H1 (cell line): ENCODE measurements at places on chromosomes 7 and 10.

GRCh38 chr10:107741971-107742370, 577.5 kb upstream of the SORCS1 start:
- no peaks in the 10 kb centered on the region for H3K36me3 ChIP-seq
- no peak overlapping the region for H3K27ac ChIP-seq
- DNase-seq: no peak
- no peak overlapping the region for H3K4me3 ChIP-seq

DNA sequence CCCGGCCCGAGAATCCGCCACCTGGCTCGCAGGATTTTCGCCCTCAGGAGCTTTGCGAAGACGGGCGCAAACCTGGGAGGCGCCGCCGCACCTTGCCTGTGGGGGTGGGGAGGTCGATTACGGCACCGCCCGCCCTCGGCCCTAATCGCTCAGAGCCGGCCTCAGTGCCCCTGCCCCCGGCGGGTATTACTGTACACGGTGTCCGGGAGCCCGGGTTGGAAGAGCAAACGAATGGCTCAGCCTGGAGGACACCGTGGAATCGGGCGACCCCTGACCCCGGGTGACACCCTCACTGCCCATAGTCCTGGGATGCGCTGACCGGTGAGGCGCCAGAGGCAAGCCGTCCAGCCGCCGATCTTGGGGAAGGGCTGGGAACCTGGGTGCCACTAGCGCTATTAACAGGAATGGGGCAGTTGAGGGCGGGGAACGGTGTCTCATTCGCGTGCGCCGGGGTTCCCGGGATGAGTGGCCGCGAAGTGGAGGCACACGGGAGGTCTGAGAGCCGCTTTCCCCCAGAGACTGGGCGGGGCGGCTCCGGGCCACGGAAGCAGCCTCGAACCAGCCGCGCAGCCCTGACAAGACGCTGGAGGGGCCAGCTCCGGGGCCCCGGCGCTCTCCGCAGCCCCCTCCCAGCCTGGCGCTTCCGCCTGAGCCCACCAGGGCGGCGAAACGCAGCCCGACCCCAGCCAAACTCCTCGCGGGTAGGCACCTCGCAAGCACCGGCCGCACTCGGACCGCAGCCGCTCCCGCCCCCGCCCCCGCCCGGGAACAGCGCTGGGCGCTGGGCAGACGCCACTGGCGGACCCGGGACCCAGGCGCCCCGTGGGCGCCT, 167.5 kb downstream of the NRF1 start:
- H3K27me3 ChIP-seq: peaks cover 42% of the 10 kb centered on the region
- peaks cover 62% of the 10 kb centered on the region for H3K4me1 ChIP-seq
- no peak overlapping the region for H3K27ac ChIP-seq
- no peak for DNase-seq
- peak overlapping the region; percentile 59 for H3K4me3 ChIP-seq

GRCh38 chr7:132966754-132967469, 115.0 kb downstream of the CHCHD3 start:
- H3K27me3 ChIP-seq: no peaks in the 10 kb centered on the region
- H3K36me3 ChIP-seq: no peaks in the 10 kb centered on the region
- H3K4me3 ChIP-seq: no peak overlapping the region
- no peak for DNase-seq

DNA sequence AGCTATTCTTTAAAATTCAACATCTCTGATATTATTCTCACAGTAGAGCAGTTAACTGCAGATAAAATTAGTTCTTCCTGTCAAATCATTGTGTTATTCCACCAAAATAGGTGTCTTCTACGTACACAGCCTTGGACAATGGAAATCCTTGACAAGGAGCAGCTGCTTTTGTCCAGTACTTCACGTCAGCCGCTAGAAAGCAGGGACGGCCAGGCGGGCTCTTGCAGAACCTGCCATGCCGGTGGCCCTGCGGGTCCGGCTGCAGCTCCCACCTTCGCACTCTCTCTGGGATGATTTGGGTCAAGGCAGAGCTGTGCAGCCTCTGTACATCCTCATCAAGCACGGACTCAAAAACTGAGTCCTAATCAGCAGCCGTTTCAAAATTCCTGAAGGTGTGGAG, 2.2 kb upstream of the FOXI2 start:
- H3K27ac ChIP-seq: no peak overlapping the region
- H3K4me1 ChIP-seq: peaks cover 23% of the 10 kb centered on the region

DNA sequence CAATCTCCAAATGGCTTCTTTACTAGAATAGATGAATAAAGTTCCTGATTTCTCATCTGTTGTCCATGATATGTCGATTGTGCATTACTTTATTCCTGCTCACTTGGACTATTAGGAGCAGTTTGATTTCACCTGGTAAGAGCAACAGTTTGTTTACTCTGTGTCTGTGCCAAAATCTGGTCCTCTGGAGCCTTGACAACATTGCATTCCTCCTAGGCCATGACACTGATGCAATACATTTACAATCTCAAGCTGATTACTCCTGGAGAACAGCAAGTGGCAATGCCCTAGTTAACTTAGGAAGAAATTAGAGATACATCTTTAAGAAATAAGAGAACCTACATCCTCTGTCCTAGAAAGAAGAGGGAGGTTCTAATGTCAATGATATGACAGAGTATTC, 71.8 kb downstream of the SGCE start:
- H3K4me1 ChIP-seq: no peaks in the 10 kb centered on the region
- no peaks in the 10 kb centered on the region for H3K36me3 ChIP-seq
- no peak for DNase-seq
- H3K27me3 ChIP-seq: no peaks in the 10 kb centered on the region

GRCh38 chr10:84392181-84392580, 63.8 kb downstream of the CCSER2 start:
- no peak overlapping the region for H3K4me3 ChIP-seq
- H3K36me3 ChIP-seq: no peaks in the 10 kb centered on the region
- H3K27ac ChIP-seq: no peak overlapping the region

DNA sequence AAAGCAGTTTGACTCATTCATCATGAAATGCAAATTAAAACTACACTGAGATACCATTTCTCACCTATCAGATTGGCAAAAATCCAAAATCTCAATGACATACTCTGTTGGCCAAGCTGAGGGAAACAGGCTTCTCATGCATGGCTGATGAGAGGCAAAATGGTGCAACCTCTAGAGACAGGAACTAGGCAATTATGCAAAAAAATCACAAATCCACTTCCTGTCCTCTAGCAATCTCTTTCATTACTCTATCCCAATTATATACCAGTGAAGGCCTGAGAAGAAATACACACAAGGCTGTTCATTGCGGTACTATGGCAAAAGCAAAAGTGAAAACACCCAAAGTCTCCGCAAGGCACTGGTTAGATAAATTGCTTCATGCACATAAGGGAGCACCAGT, 25.9 kb upstream of the PTPRN2 start:
- no peaks in the 10 kb centered on the region for H3K27me3 ChIP-seq
- no peak overlapping the region for H3K4me3 ChIP-seq
- H3K27ac ChIP-seq: no peak overlapping the region
- DNase-seq: no peak

DNA sequence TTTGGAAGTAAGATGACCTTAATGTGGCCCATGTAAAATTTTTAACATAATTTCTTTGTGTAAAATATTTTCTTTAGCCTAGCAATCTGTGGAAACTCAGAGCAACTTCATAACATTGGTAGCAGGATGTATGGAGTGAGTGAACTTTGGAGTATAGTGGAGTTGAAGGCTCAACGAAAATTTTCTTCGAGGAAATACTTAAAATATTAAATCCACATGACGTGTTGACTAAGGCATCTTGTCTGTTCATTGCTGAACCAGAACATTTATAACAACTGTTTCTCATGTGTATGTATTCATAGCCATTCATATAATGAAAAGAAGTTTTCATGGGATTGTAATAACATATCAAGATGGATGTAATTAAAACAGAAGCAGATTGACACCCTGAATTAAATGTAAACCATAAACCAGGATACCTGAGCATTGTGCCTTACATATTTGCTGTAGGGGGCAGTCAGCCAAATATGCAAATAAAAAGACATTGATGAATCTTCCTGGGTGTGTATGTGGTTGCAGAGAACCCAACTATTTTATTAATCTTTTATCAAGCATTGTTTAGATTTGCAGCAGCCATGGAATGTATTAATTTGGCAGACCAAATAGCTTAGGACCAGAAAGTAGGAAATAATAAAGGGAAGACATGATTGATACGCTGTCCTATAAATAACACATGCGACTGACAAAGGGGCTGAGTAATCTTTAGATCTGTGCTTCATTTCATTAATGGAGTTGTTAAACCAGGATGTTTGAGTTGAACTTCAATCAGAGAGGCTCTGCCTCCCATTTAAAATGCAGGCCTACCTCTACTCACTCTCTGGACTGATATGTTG, 11.5 kb downstream of the AUTS2 start:
- DNase-seq: no peak
- H3K27me3 ChIP-seq: peaks cover 86% of the 10 kb centered on the region
- H3K4me3 ChIP-seq: no peak overlapping the region
- no peaks in the 10 kb centered on the region for H3K36me3 ChIP-seq

- H3K27ac ChIP-seq: no peak overlapping the region
- peaks cover 12% of the 10 kb centered on the region for H3K4me1 ChIP-seq
- peaks cover 11% of the 10 kb centered on the region for H3K27me3 ChIP-seq
- no peak for DNase-seq
- no peaks in the 10 kb centered on the region for H3K36me3 ChIP-seq
Measured at GRCh38 chr10:58963101-58963534, 213.3 kb upstream of the PHYHIPL start.

DNA sequence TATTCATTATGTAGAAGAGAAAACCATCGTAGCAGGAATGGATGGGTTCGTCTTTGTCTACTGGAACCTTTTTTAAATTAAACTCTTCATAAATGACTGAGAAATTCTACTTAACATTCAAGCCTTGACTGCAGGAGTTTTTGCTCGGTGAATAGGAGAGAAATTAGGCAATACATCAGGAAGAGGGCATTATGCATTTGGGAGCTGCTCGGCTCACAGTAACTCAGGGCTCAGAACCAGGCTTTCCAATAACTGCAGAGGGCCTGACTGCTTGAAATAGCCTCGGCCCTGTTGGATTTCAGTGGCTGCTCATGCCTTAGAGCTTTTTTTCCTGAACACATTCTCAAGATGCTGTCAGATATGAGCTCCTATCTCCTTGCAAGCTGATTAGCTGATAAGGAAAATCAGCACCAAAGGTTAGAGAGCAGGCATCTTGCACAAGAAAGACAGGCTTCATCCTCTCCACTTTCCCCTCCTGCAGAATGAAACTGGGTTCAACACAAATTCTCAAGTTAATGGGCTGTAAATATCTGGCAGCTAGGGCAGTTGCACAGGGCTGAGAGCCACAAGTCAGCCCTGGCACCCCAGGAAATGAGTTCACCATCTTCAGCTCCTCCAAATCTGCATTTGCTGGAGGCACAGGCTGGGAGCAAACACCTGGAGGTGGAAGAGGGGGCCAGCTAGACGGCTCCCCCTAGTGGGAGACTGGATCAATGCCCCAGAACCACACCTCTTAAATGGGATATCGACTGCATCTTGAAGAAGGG, 24.3 kb downstream of the TECTB start:
- H3K36me3 ChIP-seq: no peaks in the 10 kb centered on the region

DNA sequence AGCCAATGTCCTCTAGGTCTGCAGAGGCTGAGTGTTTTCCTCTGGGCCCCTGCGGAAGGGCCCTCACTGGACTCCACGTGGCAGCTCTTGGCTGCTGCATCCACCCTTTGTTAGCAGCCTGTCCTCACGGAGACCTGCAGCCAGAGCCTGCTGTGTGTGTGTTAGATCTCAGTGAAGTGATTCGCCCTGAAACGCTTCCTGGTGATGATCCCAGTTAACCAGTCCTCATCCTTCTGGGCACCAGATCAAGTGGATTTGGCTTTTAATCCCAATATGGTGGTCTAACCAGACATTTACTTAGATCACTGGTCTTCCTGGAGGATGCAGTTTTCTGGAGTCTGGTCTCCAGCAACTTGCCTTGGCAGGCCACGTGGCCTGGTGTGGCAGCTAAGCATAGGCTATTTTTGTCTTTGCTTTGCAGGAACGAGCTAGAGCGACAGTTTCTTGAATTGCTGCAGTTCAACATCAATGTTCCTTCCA, 39.5 kb upstream of the GJD4 start:
- H3K36me3 ChIP-seq: no peaks in the 10 kb centered on the region
- no peak for DNase-seq
- H3K27ac ChIP-seq: no peak overlapping the region
- no peaks in the 10 kb centered on the region for H3K4me1 ChIP-seq

DNA sequence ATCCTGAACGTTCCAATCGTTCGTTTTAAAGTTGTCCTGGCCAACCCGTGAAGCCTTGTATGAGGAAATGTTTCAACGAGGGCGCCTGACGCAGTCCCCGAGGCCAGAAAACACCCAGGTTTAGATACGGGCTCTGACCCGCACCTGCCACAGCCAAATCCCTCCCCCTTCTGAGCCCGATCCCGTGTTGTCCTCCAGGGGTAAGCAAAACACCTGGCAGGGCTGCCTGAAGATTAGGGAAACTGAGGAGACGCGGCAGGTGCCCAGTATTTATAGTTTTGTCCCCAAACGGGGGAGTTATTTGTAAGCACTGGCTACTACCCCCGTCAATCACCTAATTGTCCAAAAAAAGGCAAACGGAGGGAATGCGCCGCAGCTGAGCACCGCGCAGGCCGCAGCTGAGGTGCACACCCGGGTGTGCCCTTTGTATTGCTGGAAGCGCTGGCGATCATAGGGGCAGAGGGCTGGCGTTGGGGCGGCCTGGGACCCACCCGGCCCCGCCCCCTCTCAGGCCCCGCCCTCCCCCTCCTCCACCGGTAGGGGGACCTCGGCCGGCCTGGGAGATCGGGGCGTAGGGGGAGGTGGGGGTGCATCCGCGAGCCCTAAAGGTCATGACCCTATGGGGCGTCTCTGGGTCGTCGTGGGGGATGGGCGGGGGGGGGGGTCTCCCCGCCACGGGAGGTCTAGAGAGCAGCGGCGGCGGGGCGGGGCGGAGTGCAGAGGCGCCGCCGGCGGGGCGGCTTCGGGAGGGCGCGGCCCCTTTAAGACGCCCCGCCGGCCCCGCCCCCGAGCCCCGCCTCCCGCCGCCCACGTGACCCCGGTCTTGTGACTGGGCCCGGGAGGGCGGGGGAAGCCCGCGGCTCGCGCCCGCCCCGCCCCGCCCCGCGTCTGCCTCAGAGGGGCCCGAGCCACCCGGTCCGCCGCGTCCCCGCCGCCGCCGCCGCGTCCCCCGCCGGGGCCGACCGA, at the start of gene BRI3:
TSS of gene BRI3 (plus strand) at position 896 of the 966 bp plus-strand sequence. CDS start 110 bp downstream, outside the sequence.
- no peaks in the 10 kb centered on the region for H3K27me3 ChIP-seq
- H3K36me3 ChIP-seq: no peaks in the 10 kb centered on the region
- H3K4me3 ChIP-seq: peak within 1 kb of the TSS; percentile 55
- peak; percentile 81 for DNase-seq
- H3K4me1 ChIP-seq: peaks cover 7% of the 10 kb centered on the region
- no peak within 1 kb of the TSS for H3K27ac ChIP-seq

DNA sequence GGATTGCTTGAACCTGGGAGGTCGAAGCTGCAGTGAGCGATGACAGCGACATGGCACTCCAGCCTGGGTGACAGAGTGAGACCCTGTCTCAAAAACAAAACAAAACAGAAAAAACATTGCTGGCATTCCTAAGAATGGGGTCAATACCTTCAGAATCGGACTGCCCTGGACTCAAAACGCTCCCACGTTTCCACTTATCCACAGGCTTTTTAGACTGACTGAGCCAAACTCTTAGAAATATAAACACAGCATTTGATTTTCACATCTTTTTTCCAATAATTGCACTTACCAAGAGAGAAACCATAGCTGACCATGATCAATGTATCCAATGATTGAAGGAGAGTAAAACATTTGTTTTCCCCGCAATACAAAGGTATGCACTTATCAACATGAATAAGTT, 59.5 kb upstream of the CUX1 start:
- H3K36me3 ChIP-seq: no peaks in the 10 kb centered on the region
- H3K4me3 ChIP-seq: no peak overlapping the region
- no peak for DNase-seq
- H3K27me3 ChIP-seq: no peaks in the 10 kb centered on the region

- H3K36me3 ChIP-seq: no peaks in the 10 kb centered on the region
- H3K27ac ChIP-seq: peak overlapping the region; percentile 16; the same call in 1 of the 2 replicates
- DNase-seq: no peak
- H3K4me1 ChIP-seq: peaks cover 21% of the 10 kb centered on the region
Measured at GRCh38 chr10:124624466-124624865, 119.7 kb downstream of the FAM53B start.
